ENCODE measurements at places on chromosomes 1 and 21. TPM values are rescaled to one million over a fixed set of nuclear protein-coding genes. Genes with fewer than 3 reads are reported as not detected.

DNA sequence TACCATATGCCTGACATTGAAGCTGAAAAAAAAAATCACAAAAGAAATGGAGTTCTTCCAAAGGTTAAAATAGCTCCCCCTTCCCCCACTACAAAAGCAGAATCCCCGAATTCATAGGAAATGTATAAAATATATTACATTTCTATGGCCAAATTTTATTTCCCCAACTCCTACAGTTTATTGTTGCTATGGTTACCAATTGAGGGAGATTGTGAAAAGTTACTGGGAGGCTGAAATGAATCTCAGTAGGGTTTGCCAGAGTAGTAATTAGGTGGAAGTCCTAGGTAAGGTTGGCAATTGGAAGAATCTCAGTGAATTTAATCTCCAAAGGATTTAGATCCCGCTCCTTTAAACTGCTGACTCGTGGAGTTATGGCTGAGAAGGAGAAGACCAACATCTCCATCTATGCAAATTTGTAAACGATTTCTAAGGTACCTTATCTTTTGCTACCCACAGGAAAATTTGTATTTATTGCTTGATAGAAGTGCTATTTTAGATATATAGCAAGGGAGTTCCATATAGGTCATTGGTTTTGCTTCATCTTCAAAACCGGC is 282.1 kb downstream of the BACH1 start:
- no peaks in the 10 kb centered on the region for H3K36me3 ChIP-seq
- no peak overlapping the region for H3K27ac ChIP-seq
- H3K4me1 ChIP-seq, result no peaks in the 10 kb centered on the region
- H3K4me3 ChIP-seq, result no peak overlapping the region
- DNase-seq, result no peak

- H3K4me1 ChIP-seq, result no peaks in the 10 kb centered on the region
- no peak for DNase-seq
- H3K27me3 ChIP-seq, result peaks cover 10% of the 10 kb centered on the region
- no peak overlapping the region for H3K27ac ChIP-seq
- H3K36me3 ChIP-seq, result no peaks in the 10 kb centered on the region
- H3K4me3 ChIP-seq, result no peak overlapping the region
These were observed 77.4 kb upstream of the KRTAP11-1 start for GRCh38 chr21:30958741-30959140.

The CACHD1 gene
- total RNA-seq, result 2.7 TPM

DNA sequence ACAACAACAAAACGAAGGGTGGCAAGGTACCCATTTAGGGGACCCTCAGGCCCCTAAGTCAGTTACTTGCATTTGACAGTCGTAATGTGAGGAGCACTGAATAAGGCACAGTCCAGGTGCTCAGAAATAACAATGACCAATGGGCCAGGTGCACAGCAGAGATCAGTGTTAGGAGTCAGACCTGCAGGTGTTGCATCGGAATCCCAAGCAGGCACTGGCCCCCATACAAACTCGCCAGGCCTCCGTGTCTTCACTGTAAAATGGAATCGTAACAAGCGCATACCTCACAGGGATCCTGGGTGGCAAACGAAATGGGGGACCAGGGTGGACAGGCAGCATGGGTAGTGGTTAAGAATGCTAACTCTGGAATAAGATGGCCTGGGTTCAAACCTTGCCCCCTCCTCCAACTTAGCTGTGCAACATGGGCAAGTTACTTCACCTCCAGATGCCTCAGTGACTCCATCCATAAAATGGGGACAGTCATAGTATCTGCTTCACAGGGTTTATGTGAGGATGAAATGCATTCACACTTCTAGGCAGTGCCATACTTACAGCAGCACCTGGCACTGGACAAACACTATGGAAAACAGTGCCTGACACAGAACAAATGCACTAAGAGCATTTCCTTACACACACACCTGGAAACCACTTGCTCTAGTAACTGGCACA is 20.2 kb downstream of the RCAN1 start:
- H3K27me3 ChIP-seq, result no peaks in the 10 kb centered on the region
- H3K27ac ChIP-seq, result peak overlapping the region; percentile 86
- H3K4me1 ChIP-seq, result peaks cover 76% of the 10 kb centered on the region
- H3K36me3 ChIP-seq, result no peaks in the 10 kb centered on the region
- no peak overlapping the region for H3K4me3 ChIP-seq
- DNase-seq, result no peak

GRCh38 chr21:25884311-25884710 is 149.5 kb downstream of the GABPA start:
- no peak overlapping the region for H3K27ac ChIP-seq
- H3K27me3 ChIP-seq, result no peaks in the 10 kb centered on the region
- no peak for DNase-seq
- H3K4me1 ChIP-seq, result peaks cover 20% of the 10 kb centered on the region
- peaks cover 40% of the 10 kb centered on the region for H3K36me3 ChIP-seq

DNA sequence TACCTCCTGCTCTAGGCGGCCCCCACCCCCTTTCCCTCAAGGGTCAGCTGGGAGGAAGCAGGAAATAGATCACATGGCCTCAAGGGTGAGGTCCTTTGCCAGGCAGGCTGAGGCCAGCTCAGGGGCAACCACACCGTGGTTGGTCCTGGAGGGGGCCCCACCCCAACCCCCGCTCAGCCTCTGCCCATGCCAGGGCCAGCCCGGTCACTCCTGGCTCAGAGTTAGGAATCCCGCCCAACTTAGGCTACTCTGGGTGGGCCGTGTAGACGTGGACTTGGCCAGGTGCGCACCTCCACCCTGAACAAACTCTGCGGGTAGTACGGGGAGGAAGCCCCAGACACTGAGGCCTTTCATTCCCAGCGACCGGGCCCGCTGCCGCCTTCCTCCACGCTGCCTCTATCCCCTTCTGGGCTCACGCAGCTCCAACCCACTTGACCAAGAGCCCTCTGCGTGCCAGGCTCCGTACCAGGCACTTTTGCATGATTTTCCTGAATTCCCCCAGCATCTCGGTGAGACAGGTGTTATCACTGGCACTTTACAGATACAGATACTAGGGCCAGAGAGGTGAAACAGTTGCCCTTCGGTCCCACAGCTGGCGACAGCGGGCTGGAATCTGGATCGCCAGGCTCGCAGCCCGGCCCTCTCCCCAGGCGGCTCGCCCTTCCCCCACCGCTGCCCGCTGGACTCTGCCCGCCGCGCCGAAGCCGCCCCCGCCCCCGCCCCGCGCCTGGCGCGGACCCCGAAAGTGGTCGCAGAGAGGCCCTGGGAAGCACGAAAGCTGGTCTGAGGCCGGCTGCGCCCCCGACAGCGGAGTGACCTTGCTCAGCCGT is 769 bp downstream of the GALE start:
- peaks cover 24% of the 10 kb centered on the region for H3K36me3 ChIP-seq
- H3K27me3 ChIP-seq, result no peaks in the 10 kb centered on the region
- H3K4me3 ChIP-seq, result peak overlapping the region; percentile 97

DNA sequence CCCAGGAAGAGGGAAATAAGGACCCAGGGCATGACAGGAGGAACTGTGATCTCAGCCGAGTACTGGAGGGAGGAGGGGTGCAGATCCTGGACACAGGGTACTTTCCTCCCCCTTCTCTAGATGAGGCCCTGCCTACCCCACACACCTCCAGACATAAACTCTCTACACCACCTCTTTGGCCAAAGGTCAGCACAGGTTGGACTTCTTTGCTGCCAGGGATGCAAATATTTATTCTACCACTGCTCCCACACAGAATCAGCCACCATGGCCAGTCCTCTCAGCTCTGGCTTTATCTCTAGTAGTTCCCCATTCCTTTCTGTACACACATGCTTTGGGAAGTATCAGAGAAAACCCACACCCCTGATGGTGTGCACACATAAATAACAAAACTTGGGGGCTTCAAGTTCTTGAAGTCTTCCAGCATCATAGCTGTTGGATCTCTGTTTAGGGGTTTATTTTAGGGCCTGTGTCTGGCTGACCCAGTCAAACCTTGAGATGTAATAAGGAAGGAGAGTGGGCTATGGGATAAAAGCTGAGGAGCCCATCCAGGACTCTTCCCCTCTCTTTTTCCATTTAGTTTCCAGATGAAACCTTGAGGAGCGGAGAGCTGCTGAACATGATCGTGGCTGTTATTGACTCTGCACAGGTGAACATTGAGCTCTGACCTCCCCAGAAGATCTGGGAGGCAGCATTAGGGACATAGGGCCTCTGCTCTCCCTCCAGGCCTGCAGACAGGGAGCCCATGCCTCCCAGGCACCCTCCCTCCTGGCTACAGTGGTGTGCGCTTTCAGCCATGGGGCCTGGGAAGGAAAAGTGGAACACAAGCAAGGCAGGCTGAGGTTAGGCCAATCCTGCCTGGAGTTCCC is 6.7 kb upstream of the SLC27A3 start:
- H3K4me3 ChIP-seq, result no peak overlapping the region
- H3K27ac ChIP-seq, result peak overlapping the region; percentile 92
- DNase-seq, result no peak
- H3K27me3 ChIP-seq, result no peaks in the 10 kb centered on the region
- H3K4me1 ChIP-seq, result peaks cover 61% of the 10 kb centered on the region
- H3K36me3 ChIP-seq, result peaks cover 87% of the 10 kb centered on the region

DNA sequence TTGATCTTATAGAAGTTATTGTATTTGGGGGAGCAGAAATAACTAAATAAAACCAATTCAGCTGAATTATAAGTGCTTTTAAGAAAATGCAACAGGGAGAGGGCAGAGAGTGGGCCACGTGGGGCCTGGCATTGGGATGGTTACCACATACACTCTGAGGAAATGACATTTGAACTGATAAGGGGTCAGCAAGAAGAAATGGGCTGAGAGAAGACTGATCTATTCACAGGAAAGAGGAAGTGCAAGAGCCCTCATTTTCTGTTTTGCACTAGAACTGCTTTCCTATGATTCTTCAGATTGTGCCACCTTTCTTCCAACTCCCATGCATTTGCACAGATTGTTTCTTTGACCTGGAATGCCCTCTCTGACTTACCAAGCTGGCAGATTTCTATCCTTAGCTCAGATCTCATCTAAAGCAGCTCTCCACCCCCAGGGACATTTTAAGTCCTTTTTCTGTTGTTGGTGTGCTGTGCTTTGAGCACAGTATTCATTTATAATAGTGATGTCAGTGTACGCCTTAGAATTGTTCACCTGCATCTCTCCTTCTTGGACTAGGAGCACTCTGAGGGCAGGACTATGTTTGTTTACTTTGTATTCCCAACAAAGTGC is 115.9 kb downstream of the FGGY start:
- H3K27me3 ChIP-seq, result no peaks in the 10 kb centered on the region
- H3K4me1 ChIP-seq, result peaks cover 7% of the 10 kb centered on the region
- H3K27ac ChIP-seq, result no peak overlapping the region
- DNase-seq, result no peak

The GJA8 gene
- not detected for total RNA-seq

DNA sequence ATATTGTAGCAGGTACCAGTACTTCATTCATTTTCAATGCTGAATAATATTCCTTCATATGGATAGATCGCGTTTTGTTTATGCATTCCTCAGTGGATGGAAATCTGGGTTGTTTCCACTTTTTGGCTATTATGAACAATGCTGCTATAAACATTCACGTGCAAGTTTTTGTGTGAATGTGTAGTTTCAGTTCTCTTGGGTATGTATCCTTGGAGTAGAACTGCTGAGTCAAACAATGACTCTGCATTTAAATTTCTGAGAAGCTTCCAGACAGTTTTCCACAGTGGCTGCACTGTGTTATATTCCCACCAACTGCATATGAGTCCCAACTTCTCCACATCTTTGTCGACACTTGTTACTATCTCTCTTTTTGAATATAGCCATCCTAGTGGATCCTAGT is 138.0 kb upstream of the KLHDC7A start:
- peaks cover 91% of the 10 kb centered on the region for H3K27me3 ChIP-seq
- no peaks in the 10 kb centered on the region for H3K36me3 ChIP-seq
- no peak overlapping the region for H3K27ac ChIP-seq
- no peaks in the 10 kb centered on the region for H3K4me1 ChIP-seq
- no peak for DNase-seq

The LCE2A gene
- not detected for total RNA-seq

- peaks cover 32% of the 10 kb centered on the region for H3K36me3 ChIP-seq
- H3K4me1 ChIP-seq, result peaks cover 89% of the 10 kb centered on the region
- no peaks in the 10 kb centered on the region for H3K27me3 ChIP-seq
- peak; percentile 68 for DNase-seq
- peak overlapping the region; percentile 94 for H3K4me3 ChIP-seq
- H3K27ac ChIP-seq, result peak overlapping the region; percentile 99
These were observed 747 bp downstream of the ADAMTS1 start for GRCh38 chr21:26844258-26845065.

GRCh38 chr21:29195981-29196669 is 65.7 kb downstream of the MAP3K7CL start:
- peaks cover 29% of the 10 kb centered on the region for H3K4me1 ChIP-seq
- peak overlapping the region; percentile 57 for H3K27ac ChIP-seq
- DNase-seq, result no peak
- H3K36me3 ChIP-seq, result no peaks in the 10 kb centered on the region
- peak overlapping the region; percentile 58 for H3K4me3 ChIP-seq

GRCh38 chr1:24450857-24451397 is 35.3 kb downstream of the NIPAL3 start:
- no peak overlapping the region for H3K27ac ChIP-seq
- no peaks in the 10 kb centered on the region for H3K27me3 ChIP-seq
- H3K4me3 ChIP-seq, result no peak overlapping the region
- no peak for DNase-seq
- peaks cover 70% of the 10 kb centered on the region for H3K36me3 ChIP-seq

The HES3 gene
- total RNA-seq, result not detected

The GPR3 gene
- 0.16 TPM for total RNA-seq

DNA sequence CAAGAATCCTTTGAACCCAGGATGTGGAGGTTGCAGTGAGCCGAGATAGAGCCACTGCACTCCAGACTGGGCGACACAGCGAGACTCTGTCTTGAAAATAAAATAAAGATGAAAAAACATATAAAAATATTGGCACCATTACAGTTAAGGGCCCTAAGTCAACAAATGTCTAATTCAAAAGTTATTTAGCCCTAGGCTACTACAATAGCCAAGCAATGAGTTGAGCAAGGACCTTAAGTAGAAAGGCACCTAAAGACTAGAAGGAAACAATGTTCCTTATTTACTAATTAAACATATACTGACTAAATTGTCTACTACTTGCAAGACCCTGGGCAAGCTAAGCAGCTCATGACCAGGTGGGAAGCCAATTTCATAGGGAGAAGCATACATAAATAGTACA is 4.1 kb downstream of the PIK3R3 start:
- no peak overlapping the region for H3K27ac ChIP-seq
- H3K4me3 ChIP-seq, result peak overlapping the region; percentile 84
- H3K36me3 ChIP-seq, result no peaks in the 10 kb centered on the region
- peaks cover 71% of the 10 kb centered on the region for H3K4me1 ChIP-seq
- peaks cover 16% of the 10 kb centered on the region for H3K27me3 ChIP-seq

- peaks cover 61% of the 10 kb centered on the region for H3K4me1 ChIP-seq
- peak overlapping the region; percentile 11 for H3K4me3 ChIP-seq
- peaks cover 20% of the 10 kb centered on the region for H3K27me3 ChIP-seq
- H3K27ac ChIP-seq, result peak overlapping the region; percentile 82
These were observed 61.7 kb downstream of the KCNN3 start for GRCh38 chr1:154808261-154808908.

Data from left ventricle myocardium inferior (tissue), 1 donor.